ENCODE measurements at places on chromosomes 4 and X.

DNA sequence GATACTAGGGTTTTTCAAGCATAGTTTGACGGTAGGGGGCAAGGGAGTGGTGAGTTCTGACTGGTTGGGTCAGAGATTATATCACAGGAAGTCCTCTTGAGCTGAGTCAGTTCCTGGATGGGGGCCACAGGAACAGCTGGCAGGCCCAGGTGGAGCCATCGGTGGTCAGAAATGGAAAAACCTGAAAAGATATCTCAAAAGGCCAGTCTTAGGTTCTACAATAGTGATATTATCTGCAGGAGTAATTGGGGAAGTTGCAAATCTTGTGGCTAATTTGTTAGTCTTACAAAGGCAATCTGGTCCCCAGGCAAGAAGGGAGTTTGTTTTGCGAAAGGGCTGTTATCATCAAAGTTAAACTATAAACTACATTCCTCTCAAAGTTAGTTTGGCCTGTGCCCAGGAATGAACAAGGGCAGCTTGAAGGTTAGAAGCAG, 159.3 kb downstream of the PTCHD1 start:
- DNase-seq = peak; percentile 66

GRCh38 chr4:143375326-143376073, 38.8 kb downstream of the GAB1 start:
- DNase-seq = peak; percentile 52

- DNase-seq = peak; percentile 28
Observed at GRCh38 chrX:2500803-2501558, at the start of the genes DHRSX and ZBED1. TSS of gene DHRSX (minus strand) at chrX:2500976. CDS start at chrX:2500925, 51 bp downstream. TSS of gene ZBED1 (minus strand) at chrX:2500976. CDS start at chrX:2490719, 10,257 bp downstream.

DNA sequence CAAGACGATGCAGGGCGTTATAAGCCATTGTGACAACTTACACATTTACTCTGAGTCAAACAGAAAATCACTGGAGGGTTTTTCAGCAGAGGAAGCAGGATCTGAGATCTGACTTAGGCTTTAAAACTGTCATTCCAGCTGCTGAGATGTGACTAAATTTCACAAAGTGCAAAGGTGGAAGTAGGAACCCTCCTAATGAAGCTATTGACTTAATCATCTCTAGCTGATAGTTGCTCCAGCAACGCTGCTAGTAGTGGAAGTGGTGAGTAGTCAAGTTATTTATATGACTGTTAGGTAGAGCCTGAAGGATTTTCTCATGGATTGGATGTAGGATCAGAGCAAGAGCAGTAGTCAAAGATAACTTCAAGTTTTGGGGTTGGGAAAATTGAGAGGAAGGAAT, 218.6 kb downstream of the GRID2 start:
- no peak for DNase-seq

DNA sequence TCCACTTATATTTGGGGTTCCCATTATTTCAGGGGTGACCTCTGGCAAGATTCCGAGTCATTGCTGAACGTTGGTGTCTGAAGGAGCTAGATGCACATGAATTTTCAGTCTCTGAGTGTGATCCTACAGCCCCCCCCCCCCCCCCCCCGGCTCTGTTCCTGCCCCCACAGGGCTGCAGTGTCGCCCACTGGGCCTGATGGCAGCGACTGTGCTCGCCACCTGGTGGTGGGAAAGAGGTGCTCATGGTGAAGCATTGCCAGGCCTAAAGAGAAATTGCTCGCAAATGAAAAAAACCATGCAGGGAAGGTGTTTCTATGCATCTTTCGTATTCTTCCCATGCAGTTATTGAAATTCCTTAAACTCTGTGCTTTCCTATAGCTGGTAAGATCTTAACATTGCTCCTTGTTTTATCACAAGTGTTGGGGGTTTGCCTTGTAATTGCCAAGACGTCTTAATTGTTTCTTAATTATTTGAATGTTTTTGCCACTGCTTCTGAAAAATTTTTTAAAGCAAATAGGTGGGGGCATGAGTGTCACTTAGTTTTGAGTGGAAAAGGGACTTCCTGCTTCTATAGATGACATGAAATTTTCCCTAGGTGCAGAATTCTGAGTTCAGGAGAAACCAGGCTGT, 63.2 kb downstream of the CLDN22 start:
- peak; percentile 53 for DNase-seq

- no peak for DNase-seq
Observed at GRCh38 chrX:134840370-134840769, 150.4 kb upstream of the SMIM10 start.

GRCh38 chrX:10949541-10949940, 161.6 kb upstream of the HCCS start:
- DNase-seq = no peak

DNA sequence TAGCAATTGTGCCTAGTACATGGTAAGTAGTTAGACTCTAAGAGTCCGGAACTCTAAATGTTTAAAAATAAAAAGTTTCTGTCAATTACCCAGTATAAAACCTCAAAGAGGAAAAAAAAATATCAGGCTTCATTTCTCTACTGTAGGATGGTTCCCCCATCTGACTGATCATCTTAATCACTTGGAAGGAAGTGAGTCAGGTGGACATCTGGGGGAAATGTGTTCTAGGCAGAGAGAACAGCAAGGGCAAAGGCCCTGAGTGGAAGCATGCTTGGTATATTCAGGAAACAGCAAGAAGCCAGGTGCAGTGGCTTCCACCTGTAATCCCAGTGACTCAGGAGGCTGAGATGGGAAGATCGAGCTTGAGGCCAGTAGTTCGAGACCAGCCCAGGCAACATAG, 2.9 kb upstream of the EIF1AX start:
- peak; percentile 88 for DNase-seq

DNA sequence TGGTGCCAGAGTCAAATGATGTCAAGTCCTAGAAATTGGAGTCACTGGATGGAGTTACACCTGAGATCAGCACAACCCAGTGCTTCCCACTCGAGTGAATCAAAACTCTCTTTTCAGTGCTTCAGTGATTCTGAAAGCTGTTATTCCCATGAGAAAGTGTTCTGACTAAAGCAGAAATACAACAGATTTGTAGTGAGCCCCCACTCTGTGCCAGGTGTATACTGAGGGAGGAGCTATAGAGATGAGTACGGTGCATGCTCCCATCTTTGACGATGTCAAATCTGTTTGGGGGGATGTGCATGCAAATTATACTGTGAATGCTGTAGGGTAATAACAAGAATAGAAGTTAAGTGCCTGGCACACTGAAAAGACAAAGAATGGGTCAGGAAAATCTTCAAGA, 330.2 kb downstream of the HS3ST1 start:
- DNase-seq = no peak

DNA sequence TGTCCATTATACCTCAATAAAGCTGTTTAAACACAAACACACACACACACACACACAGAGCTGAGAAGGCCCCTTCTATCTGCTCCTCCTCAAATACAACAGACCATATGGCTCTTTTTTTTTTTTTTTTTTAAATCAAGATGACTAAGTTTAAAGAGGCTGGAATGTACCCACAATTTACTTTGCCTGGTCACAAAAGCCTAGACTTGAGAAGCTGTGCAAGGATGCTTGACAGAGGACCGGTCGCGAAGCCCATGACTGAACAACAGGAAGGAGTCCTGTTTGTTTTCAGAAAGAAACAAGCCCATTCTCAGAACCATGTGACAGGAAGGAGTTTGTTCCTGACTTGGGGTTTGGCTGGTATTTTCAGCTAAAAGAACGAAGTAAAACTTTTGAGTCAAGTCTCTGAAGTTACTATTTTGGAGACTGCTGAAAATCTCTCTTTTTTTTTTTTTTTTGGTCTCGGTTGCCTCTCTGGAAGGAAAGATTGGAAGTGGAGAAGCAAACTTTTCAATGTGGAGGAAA, 650.9 kb upstream of the TENM3 start:
- no peak for DNase-seq

DNA sequence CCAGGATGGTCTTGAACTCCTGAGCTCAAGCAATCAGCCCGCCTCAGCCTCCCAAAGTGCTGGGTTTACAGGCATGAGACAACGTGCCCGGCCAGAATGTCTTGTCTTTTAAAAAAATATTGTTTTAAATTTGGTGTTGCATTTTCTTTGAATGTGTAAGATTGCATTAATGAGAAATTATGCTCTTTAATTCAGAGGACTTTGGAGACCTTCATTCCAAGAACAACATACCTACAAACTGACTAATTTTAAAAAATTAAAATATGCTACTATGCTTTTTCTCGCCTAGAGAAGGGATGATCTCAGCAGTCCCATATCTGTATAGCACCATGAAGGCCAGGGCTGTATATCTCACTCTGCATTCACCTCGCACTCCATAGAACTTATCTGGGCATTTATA, 204.3 kb upstream of the SLC7A11 start:
- DNase-seq = no peak

GRCh38 chr4:10998846-10999245, 314.3 kb upstream of the CLNK start:
- no peak for DNase-seq

- DNase-seq = peak; percentile 89
Observed at GRCh38 chrX:154967603-154968002, 54.9 kb downstream of the F8 start.

GRCh38 chr4:105025263-105026017, 121.2 kb upstream of the TET2 start:
- DNase-seq = no peak

DNA sequence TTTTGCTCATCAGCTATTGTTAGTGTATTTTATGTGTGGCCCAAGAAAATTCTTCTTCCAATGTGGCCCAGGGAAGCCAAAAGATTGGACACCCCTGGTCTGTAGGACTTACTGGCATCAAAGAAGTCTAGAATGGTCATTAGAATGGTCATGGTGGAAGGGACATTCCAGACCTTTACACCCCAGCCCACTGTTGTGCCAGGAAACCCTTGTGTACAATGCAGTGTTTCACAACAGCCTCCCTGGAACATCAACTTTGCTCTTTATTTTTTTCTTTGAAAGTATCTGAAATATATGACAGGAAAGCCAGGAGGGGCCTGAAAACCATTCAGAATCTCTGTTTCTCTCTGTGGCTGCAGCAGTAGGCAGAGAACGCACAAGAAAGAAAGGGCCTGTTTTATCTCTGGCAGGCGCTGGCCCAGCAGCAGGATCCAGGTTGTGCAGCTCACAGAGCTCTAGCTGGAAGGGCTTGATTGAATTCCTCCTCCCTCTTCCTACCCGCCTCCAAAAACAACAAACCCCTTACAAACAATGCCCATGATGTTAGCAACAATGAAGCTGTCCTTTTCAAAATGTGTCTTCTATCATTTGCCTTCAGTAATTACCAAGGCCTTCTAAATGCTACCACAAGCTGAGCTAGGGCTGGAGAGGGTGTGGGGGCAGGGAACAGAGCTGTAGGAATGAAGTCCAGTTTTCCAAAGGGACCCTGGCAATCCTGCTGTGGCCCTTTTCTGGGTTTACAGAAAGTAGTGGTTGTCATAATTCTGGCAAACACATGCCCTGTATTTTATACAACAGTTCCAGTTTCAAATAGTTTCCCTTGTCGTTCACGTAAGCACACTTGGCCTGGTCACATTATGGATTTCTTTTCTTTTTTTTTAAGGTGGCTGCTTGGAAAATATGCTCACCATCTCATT, 32.3 kb upstream of the TFDP3 start:
- no peak for DNase-seq

GRCh38 chr4:80732010-80732409, 298.5 kb upstream of the BMP3 start:
- peak; percentile 57 for DNase-seq

GRCh38 chr4:128831531-128832242, 22.2 kb downstream of the JADE1 start:
- DNase-seq = no peak

GRCh38 chr4:147288512-147288911, 192.4 kb upstream of the EDNRA start:
- no peak for DNase-seq

GRCh38 chr4:145878501-145879435, 59.9 kb downstream of the ZNF827 start:
- DNase-seq = no peak

- no peak for DNase-seq
Observed at GRCh38 chr4:187383181-187383580, 612.4 kb upstream of the ZFP42 start.

DNA sequence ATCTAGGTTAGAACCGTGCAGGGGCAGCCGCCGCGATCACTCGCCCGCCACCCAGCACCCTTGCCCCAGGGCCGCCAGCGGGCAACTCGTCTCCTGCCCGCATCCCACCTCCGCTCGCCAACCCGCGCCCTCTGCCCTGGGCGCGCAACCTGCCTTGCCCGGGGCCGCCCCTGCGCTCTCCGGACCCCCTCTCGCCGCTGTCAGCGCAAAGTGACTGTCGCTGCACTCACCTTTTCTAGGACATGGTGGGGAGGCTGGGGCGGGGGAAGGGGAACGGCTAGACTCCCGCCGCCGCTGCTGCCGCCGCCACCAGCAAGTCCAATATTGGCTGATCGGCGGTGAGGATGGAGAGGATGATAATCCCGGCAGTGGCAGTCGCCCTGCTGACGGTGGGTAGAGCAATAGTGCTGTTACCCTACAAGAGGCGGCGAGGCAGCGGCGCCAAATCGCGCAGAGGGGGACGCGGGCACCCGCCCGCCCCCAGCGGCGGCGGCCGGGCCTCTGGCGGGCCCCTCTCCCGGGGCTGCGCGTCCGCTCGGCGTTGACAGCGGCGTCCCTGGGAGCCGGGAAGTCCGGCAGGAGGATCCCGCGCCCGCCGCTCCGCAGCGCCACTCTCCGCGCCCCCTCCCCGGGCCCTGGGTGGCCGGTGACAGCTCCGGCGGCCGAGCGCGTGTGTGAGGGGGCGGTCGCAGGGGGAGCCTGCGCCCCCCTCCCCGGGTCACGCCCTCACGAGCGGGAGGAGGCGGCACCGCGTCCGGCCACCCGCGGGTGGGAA, 2.3 kb upstream of the NR3C2 start:
- DNase-seq = no peak

DNA sequence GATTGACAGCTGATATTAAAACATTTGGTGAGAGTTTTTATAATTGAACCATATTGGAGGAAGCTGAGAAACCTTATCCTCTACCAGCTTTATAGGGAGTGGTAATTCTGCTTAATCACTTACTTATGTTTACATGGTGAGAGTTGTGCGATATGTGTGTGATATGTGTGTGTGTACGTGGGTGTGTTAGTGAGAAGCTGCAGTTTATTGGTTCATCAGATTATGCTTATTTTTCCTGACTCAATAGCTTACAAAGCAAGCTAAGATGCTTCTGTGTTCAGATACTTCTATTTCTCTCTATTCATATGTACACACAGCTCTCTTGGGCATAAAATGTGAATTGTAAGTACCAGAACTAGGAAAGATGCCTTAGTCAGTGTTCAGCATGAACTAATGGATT, 343.7 kb downstream of the GRIA2 start:
- DNase-seq = no peak

DNA sequence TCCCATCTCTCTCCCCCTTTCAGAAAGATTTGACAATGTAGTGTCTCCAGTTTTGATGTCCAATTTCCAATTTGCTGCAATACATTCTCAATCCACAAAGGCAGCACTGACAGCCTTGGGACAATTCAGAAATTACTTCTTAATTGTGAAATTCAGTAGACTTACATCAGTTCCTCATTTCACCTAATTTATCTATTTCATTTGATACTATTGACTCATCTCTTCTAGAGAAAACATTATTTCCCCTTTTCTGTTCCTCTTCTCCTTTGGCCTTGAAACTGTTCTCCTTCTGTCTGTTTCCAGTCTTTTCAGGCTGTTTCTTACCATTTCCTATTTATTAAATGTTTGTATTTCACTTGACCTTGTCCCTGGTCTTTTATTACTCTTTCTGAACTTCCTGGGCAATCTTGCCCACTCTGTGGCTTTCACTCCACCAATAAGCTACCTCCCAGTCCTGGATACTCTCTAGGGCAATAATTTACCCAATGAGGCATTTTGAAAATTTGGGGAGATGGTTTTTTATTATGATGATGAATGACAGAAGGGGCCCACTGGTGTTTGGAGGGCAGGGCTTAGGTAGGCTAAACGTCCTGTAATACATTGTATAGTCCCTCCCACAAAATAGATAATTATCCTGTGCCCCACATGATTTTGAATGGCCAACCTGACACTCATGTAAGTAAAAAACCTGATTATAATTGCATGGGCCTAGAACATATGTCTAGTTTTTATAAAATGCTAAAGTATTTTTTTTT, 498.0 kb upstream of the BOD1L1 start:
- no peak for DNase-seq
